ENCODE measurements at places on chromosomes 7 and 10. TPM values are rescaled to one million over a fixed set of nuclear protein-coding genes. Genes with fewer than 3 reads are reported as not detected.

DNA sequence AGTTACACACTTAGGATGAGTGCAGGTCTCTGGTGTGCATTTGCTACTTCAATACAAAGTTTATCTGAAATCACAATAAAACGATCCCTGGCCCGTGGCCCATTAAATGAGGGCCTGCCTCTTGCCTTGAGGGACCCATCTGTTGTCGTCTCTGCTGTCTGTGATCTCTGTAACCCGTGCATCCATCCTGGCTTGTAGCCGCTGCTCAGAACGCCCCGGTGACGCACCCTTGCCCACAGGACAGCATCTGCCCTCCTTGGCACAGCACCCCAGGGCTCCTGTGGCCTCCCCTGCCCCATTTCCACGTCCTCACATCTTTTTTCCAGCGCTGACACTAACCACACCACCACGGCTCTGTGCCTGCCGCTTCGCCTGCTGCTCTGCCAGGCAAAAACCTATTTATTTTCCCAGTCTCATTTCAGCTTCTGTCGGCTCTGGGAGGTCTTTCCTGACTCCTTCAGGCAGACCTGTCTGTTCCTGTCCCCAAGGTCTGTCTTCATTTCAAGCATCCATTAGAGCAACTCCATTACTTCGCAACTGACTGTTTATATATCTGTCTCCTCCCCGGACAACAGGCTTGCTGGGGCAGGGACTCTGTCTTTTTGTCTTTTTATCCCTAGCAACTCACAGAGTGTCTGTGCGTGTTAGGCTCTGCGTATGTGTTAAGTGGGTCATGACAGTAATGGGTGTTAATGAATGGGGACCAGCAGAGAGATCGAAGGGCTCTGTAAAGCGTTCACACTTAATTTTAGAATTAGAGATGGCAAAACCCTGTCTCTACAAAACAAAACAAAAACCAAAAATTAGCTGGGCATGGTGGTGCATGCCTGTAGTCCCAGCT lies 16.4 kb downstream of the CARD11 start:
- DNase-seq: no peak
- H3K27me3 ChIP-seq: no peaks in the 10 kb centered on the region
- H3K27ac ChIP-seq: peak overlapping the region; percentile 70
- peaks cover 5% of the 10 kb centered on the region for H3K4me1 ChIP-seq
- H3K4me3 ChIP-seq: no peak overlapping the region
- H3K36me3 ChIP-seq: no peaks in the 10 kb centered on the region

- no peak overlapping the region for H3K27ac ChIP-seq
- no peaks in the 10 kb centered on the region for H3K4me1 ChIP-seq
- H3K27me3 ChIP-seq: no peaks in the 10 kb centered on the region
Observed at GRCh38 chr10:127612-128432, 7.4 kb upstream of the ZMYND11 start.

DNA sequence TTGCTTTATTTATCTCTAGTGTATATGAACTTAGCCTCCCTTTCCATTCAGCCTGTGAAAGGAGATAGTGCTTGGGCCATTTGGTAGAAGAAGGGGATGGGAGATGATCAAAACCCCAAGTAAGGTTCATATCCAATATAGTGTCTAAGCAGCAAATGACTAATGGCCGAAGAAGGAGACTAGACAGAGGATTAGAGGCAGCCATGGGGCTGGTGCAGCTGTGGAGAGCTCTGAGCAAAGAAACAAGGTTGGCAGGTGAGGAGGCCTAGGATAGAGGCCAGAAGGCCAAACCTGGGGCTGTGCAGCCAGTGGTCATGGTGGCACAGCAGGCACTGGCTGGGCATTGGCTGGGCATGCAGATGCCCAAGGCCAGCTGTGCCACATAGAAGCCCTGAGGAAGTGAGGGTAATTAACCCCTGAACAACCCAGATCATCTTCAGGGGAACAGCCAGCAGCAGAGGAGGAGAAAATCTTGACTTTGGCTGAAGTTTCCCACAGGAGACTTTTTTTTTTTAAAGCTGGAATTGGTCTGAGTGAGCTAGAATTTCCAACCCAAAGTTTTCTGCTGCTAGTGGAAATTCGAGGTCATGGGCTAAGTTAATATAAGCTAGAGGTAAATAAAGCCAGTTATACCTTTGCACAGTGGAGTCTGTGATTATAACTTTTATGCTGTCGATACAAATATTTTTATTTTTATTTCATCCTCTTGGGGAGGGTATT lies 10.3 kb upstream of the CPA1 start:
- H3K27me3 ChIP-seq: no peaks in the 10 kb centered on the region
- no peak overlapping the region for H3K4me3 ChIP-seq
- H3K4me1 ChIP-seq: peaks cover 16% of the 10 kb centered on the region
- no peak overlapping the region for H3K27ac ChIP-seq
- DNase-seq: no peak
- H3K36me3 ChIP-seq: no peaks in the 10 kb centered on the region

DNA sequence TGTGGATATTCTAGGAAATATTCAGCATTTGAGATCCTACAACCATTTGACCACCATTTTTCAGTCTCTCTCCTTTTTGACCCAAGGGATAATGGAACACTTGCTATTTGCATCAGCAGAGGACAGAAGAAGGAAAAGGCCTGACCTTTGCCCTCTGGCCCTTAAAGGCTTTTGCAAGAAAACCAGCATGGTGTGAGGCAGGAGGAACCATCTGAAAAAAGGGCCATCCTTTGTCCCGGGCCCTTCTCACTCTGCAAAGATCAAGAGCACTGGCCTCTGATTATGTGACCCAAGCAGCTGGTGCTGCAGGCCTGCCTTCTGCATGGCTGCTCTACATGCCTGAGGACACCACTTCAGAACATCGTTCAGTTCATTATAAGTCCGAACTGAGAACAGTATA lies 133.3 kb upstream of the STK17A start:
- no peak for DNase-seq
- H3K36me3 ChIP-seq: no peaks in the 10 kb centered on the region
- H3K4me1 ChIP-seq: no peaks in the 10 kb centered on the region

- H3K27ac ChIP-seq: no peak overlapping the region
- no peak overlapping the region for H3K4me3 ChIP-seq
- no peak for DNase-seq
- H3K4me1 ChIP-seq: no peaks in the 10 kb centered on the region
- no peaks in the 10 kb centered on the region for H3K27me3 ChIP-seq
- no peaks in the 10 kb centered on the region for H3K36me3 ChIP-seq
Observed at GRCh38 chr10:33477291-33478088, 143.0 kb upstream of the NRP1 start.

- no peaks in the 10 kb centered on the region for H3K27me3 ChIP-seq
- no peaks in the 10 kb centered on the region for H3K36me3 ChIP-seq
- H3K4me3 ChIP-seq: no peak overlapping the region
Observed at GRCh38 chr10:31490858-31491504, 172.0 kb downstream of the ZEB1 start.

DNA sequence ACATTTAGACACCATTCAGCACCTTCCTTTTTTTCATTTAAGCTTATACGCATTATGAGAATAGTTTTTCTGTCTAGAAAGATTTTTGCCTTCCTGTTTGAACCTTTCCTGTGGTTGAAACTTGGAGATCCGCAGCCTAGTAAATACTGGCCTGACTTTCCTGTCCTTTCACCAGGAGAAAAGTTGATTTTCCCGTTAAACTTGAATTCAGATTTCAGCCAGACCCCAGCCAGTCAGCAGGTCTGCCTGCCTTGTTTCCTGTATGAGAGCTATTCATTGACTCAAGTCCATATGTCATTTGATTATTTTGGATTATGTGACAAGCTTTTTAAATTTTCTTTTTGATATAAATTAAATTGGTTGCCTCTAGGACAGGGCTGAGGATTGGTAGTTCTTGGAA lies 71.5 kb downstream of the EVX1 start:
- no peaks in the 10 kb centered on the region for H3K4me1 ChIP-seq
- H3K27ac ChIP-seq: no peak overlapping the region
- H3K27me3 ChIP-seq: no peaks in the 10 kb centered on the region
- H3K36me3 ChIP-seq: no peaks in the 10 kb centered on the region
- peak; percentile 76 for DNase-seq

GRCh38 chr7:144483189-144483588 lies 79.7 kb upstream of the NOBOX start:
- DNase-seq: no peak
- H3K4me1 ChIP-seq: no peaks in the 10 kb centered on the region
- H3K36me3 ChIP-seq: no peaks in the 10 kb centered on the region
- H3K27me3 ChIP-seq: no peaks in the 10 kb centered on the region
- H3K27ac ChIP-seq: no peak overlapping the region

DNA sequence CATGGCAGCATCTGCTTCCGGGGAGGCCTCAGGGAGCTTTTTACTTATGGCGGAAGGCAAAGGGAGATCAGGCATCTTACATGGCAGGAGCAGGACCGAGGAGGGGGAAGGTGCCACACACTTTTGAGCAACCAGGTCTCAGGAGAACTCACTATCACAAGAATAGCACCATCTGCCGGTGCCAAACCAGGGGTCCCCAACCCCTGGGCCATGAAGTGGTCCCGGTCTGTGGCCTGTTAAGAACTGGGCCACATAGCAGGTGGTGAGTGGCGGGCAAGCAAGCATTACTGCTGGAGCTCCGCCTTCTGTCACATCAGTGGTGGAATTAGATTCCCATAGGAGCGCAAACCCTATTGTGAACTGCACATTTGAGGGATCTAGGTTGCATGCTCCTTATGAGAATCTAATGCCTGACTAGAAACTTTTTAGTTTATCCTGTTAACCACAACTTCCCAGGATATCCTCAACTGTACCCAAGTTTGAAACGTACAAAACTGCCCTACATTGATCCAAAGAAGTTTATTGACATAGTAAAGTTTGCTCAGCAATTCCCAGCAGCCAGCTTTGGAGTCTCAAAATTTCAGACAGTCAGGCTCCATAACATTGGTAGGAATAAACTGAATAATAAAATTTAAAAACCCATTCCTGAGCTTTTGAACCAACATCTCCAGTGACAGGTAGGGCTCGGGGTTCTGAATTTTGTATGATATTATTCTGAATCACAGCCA lies 228.4 kb upstream of the TAC1 start:
- no peak for DNase-seq
- H3K27ac ChIP-seq: no peak overlapping the region
- no peaks in the 10 kb centered on the region for H3K36me3 ChIP-seq
- H3K27me3 ChIP-seq: no peaks in the 10 kb centered on the region

DNA sequence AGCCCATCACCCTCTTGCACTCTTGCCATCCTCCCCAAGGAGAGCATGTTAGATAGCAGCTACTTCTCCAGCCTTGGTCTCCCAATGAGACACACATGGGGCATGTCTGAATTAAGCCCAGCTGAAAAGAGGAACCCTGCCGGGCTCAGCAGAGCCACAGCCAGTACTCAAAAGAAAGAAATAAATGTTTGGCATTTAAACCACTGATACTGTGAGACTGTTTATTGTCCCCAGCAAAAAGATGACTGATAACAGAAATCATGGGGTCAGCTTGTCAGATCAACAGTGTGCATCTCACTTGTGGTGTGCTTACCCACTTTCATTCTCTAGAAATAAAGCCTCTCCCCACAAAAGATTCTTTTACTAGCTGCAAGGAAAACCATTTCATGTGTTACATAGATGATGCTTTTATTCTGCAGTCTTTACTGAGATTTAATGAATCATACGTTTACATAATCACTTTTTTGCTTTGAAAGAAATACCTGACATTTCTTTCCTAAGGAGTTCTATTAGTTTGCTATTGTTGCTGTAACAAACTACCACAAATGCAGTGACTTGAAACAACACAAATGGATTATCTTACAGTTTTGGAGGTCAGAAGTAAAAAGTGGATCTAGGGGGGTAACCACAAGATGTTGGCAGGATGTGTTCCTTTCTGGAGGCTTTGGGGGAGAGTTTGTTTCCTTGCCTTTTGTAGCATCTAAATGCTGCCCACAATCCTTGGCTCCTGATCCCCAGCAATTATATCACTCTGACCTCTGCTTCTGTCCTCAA lies 20.9 kb downstream of the ANKRD7 start:
- DNase-seq: no peak
- no peaks in the 10 kb centered on the region for H3K4me1 ChIP-seq

FLNC gene
- total RNA-seq: 150 TPM

GIMAP5 gene
- total RNA-seq: 15.1 TPM

SUFU gene
- 17.4 TPM for total RNA-seq

NODAL gene
- total RNA-seq: not detected

SNX10 gene
- 6.8 TPM for total RNA-seq

NACAD gene
- 10.3 TPM for total RNA-seq

Data from prostate gland (tissue), 2 donors.